ENCODE measurements at places on chromosomes 6 and 20. TPM values are rescaled to one million over a fixed set of nuclear protein-coding genes. Genes with fewer than 3 reads are reported as not detected.
A peak's percentile ranks its signal among the peaks of the same experiment; 100 is the strongest.

GRCh38 chr6:14211562-14211942, 94.0 kb downstream of the CD83 start:
- H3K36me3 ChIP-seq = no peaks in the 10 kb centered on the region
- H3K4me3 ChIP-seq = peak overlapping the region; percentile 57
- H3K27ac ChIP-seq = peak overlapping the region; percentile 63
- peaks cover 14% of the 10 kb centered on the region for H3K4me1 ChIP-seq
- peaks cover 13% of the 10 kb centered on the region for H3K27me3 ChIP-seq

- H3K4me1 ChIP-seq = peaks cover 2% of the 10 kb centered on the region
- no peaks in the 10 kb centered on the region for H3K36me3 ChIP-seq
- DNase-seq = no peak
- no peak overlapping the region for H3K27ac ChIP-seq
Measured at GRCh38 chr20:47792021-47792618, 6.8 kb upstream of the SULF2 start.

GRCh38 chr20:36550790-36551299, 9.5 kb downstream of the MYL9 start:
- no peaks in the 10 kb centered on the region for H3K4me1 ChIP-seq
- H3K27me3 ChIP-seq = no peaks in the 10 kb centered on the region
- DNase-seq = no peak
- no peak overlapping the region for H3K4me3 ChIP-seq
- no peak overlapping the region for H3K27ac ChIP-seq

- DNase-seq = no peak
- H3K27me3 ChIP-seq = no peaks in the 10 kb centered on the region
- H3K4me3 ChIP-seq = no peak overlapping the region
Measured at GRCh38 chr6:144314562-144314961, 29.4 kb downstream of the UTRN start.

DNA sequence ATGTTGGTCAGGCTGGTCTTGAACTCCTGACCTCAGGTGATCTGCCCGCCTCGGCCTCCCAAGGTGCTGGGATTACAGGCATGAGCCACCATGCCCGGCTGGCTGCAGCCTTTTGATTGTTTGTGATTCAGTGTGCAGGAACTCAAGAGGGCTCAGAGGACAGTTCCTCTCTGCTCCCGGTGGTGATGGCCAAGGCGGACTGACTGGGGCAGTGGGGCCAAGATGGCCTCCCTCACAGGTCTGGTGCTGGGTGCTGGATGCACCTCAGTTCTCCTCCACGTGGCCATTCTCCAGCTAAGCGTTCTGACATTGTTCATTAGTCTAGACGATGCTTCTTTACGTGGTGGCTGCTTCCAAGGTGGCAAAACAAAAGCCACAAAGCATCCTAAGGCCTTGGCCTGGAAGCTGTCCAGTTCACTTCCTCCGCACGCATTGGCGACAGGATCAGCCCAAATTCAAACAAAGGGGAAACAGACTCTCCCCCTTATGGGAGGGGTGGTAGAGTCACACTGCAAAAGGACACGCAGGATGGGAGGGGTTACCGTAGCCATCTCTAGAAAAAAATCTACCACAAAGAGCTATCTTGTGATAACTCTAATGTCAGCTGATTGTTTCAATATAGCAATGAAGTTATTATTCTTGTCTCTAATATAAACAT, 146.9 kb downstream of the FOXC1 start:
- no peak for DNase-seq
- H3K4me3 ChIP-seq = no peak overlapping the region
- no peaks in the 10 kb centered on the region for H3K4me1 ChIP-seq
- no peaks in the 10 kb centered on the region for H3K36me3 ChIP-seq
- no peaks in the 10 kb centered on the region for H3K27me3 ChIP-seq
- no peak overlapping the region for H3K27ac ChIP-seq

Gene HFE
- 0.63 TPM for total RNA-seq

DNA sequence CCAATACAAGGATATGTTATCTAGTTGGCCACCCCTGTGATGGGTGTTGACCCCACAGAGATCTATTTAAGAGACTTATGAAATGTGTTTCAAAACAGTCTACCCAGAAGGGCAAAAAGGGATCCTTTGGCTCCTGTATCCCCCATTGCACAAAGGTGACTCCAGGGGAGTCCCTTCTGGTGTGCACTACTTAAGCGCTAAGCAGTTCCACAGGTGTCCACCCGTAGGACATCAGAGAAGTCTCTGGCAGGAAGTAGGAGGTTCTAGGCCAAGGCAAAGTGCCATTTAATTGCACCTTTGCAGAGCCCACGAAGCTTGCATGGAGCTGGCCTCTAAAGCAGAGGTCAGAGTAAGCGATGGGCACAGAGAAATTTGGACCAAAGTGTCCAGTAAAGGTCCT, 147.7 kb downstream of the MRPL14 start:
- no peak overlapping the region for H3K4me3 ChIP-seq
- H3K27ac ChIP-seq = no peak overlapping the region
- no peaks in the 10 kb centered on the region for H3K4me1 ChIP-seq
- H3K36me3 ChIP-seq = no peaks in the 10 kb centered on the region

Gene FAM217A
- not detected for total RNA-seq

GRCh38 chr20:62887860-62888239, 26.2 kb upstream of the TCFL5 start:
- no peak overlapping the region for H3K27ac ChIP-seq
- H3K36me3 ChIP-seq = peaks cover 58% of the 10 kb centered on the region
- H3K4me3 ChIP-seq = no peak overlapping the region
- no peaks in the 10 kb centered on the region for H3K27me3 ChIP-seq
- peaks cover 18% of the 10 kb centered on the region for H3K4me1 ChIP-seq

Gene TFAP2B
- not detected for total RNA-seq

Gene PCSK2
- total RNA-seq = 1.1 TPM

GRCh38 chr6:31659649-31660380, 763 bp downstream of the C6orf47 start:
- peak overlapping the region; percentile 96 for H3K4me3 ChIP-seq
- H3K27me3 ChIP-seq = no peaks in the 10 kb centered on the region
- H3K36me3 ChIP-seq = peaks cover 12% of the 10 kb centered on the region
- H3K27ac ChIP-seq = peak overlapping the region; percentile 95

- no peak overlapping the region for H3K27ac ChIP-seq
- H3K4me3 ChIP-seq = no peak overlapping the region
- H3K27me3 ChIP-seq = no peaks in the 10 kb centered on the region
Measured at GRCh38 chr20:16063881-16064280, 509.4 kb downstream of the KIF16B start.

DNA sequence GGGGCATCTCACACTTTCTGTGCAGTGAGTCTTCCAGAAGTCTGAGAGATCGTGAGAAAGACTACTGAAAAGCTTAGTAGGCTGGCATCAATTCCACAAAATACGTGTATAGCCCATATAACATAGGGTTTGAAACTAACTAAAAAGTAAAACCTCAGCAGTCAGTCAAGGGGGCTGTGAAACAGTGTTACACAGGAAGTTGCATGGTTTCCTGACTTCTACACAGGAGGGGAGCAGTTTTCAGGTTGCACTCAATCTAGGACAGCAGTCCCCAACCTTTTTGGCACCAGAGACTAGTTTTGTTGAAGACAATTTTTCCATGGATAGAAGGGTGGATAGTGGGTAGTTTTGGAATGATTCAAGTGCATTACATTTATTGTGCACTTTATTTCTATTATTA, 4.7 kb upstream of the LY86 start:
- H3K36me3 ChIP-seq = no peaks in the 10 kb centered on the region
- H3K27me3 ChIP-seq = no peaks in the 10 kb centered on the region
- no peaks in the 10 kb centered on the region for H3K4me1 ChIP-seq
- H3K4me3 ChIP-seq = no peak overlapping the region

GRCh38 chr6:19929312-19929711, 92.1 kb downstream of the ID4 start:
- H3K4me1 ChIP-seq = no peaks in the 10 kb centered on the region
- H3K4me3 ChIP-seq = no peak overlapping the region
- H3K27me3 ChIP-seq = no peaks in the 10 kb centered on the region
- DNase-seq = no peak
- H3K27ac ChIP-seq = no peak overlapping the region

Gene TNNC2
- total RNA-seq = 0.59 TPM

GRCh38 chr20:63248835-63249591, 5.2 kb downstream of the NKAIN4 start:
- no peak overlapping the region for H3K4me3 ChIP-seq
- DNase-seq = no peak
- H3K27me3 ChIP-seq = peaks cover 23% of the 10 kb centered on the region
- H3K36me3 ChIP-seq = no peaks in the 10 kb centered on the region
- no peak overlapping the region for H3K27ac ChIP-seq
- no peaks in the 10 kb centered on the region for H3K4me1 ChIP-seq

Gene HLA-DQB1
- total RNA-seq = 5.7 TPM

Gene TCP11
- 0.62 TPM for total RNA-seq

- DNase-seq = no peak
- no peak overlapping the region for H3K27ac ChIP-seq
- H3K4me3 ChIP-seq = no peak overlapping the region
- H3K27me3 ChIP-seq = no peaks in the 10 kb centered on the region
- H3K36me3 ChIP-seq = no peaks in the 10 kb centered on the region
Measured at GRCh38 chr6:161031721-161032495, 40.3 kb downstream of the MAP3K4 start.

DNA sequence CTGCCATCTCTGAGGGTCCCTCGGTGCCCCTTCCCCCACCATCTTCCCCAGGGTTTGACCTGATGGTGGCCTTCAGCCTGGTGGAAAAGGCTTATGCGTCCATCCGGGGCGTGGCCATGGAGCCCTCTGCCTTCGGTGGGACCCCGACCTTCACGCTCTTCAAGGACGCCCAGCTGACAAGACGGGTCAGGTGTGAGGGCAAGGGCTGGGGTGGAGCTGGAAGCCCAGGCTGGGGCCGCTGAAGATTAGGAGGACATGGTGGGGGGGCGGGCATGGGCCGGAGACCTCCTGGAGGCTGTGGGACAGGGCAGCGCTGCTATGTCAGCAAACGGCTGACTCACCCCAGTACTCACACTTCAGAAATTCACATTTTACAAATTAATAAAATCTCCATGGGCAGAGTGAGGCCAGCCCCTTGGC, 23.5 kb downstream of the COL20A1 start:
- DNase-seq = no peak
- H3K4me1 ChIP-seq = no peaks in the 10 kb centered on the region
- H3K27ac ChIP-seq = no peak overlapping the region
- no peak overlapping the region for H3K4me3 ChIP-seq
- H3K36me3 ChIP-seq = no peaks in the 10 kb centered on the region

- H3K4me3 ChIP-seq = no peak overlapping the region
- H3K36me3 ChIP-seq = no peaks in the 10 kb centered on the region
- DNase-seq = no peak
- H3K4me1 ChIP-seq = peaks cover 77% of the 10 kb centered on the region
- peaks cover 98% of the 10 kb centered on the region for H3K27me3 ChIP-seq
Measured at GRCh38 chr6:98840996-98841513, 6.7 kb downstream of the POU3F2 start.

GRCh38 chr20:17955302-17955701, 13.3 kb downstream of the SNX5 start:
- DNase-seq = no peak
- H3K36me3 ChIP-seq = peaks cover 53% of the 10 kb centered on the region
- H3K27me3 ChIP-seq = no peaks in the 10 kb centered on the region
- H3K4me3 ChIP-seq = no peak overlapping the region

Gene MOCS1
- total RNA-seq = 28.1 TPM

Gene COL21A1
- 6.1 TPM for total RNA-seq

DNA sequence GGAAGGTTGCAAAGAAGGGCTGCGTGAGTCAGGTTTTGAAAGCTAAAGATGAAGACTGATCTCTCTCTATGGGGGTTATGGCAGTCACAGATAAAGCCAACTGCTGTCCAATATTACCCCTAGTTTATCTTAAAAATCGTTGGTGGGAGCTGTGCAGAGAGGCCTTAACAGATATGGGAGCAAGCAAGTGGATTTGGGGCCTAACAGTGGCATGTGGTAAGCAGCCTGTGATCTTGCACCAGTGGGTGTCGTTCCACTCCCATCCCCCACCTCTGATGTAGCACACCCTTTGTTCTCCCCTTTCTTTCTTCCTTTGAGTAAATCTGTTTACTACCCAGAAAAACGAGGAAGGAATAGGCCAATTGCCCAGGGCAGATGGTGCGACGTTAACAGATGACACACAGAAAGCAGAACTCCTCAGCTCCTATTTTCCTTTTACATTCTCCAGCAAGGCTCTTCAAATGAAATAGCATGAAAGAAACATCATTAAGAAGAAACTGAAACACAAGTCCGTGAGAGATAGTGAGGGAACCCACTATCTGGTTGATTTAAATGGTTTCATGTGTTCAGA, 274.1 kb upstream of the CITED2 start:
- no peaks in the 10 kb centered on the region for H3K4me1 ChIP-seq
- no peaks in the 10 kb centered on the region for H3K36me3 ChIP-seq

Gene CST1
- 2.7 TPM for total RNA-seq

DNA sequence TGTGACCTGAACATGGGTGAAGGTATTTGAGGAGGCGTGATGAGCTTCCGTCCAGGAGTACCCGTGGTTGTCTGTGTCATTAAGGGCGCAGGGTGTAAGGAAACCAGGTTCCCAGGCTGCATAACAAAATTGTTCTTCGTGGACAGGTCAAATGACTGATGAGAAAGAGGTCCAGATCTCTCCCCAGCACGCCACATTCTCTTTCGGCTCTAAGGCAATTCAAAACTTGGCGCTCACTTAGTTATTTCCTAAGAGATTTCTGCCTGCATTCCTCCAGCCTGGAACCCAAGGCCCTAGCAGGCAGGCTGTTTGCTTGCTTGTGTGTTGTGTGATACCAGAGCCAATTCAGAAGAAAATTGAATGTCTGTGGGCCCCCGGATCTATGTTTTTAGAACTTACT, 139.9 kb downstream of the AGPAT4 start:
- H3K27me3 ChIP-seq = no peaks in the 10 kb centered on the region
- no peak overlapping the region for H3K27ac ChIP-seq
- no peak overlapping the region for H3K4me3 ChIP-seq
- H3K36me3 ChIP-seq = 0 out of 2 replicates have a peak, but pooled peaks cover 3% of the 10 kb centered on the region
- DNase-seq = no peak
- H3K4me1 ChIP-seq = no peaks in the 10 kb centered on the region

Data from GM23338 (cell line).